Kidney epithelial cell (primary cell): ENCODE measurements at places on chromosomes 11 and 22. TPM values are rescaled to one million over a fixed set of nuclear protein-coding genes. Genes with fewer than 3 reads are reported as not detected.
A peak's percentile ranks its signal among the peaks of the same experiment; 100 is the strongest.

Gene HTATIP2
- total RNA-seq, result 38.1 and 51.5 TPM in 2 replicates

GRCh38 chr11:114110952-114111947 is 51.7 kb downstream of the ZBTB16 start:
- peak; percentile 12 for DNase-seq

- DNase-seq, result no peak
These were observed 96.2 kb upstream of the SYT13 start for GRCh38 chr11:45382133-45382878.

Gene RIMBP3C
- 0.29 and 0.48 TPM in 2 replicates for total RNA-seq

- DNase-seq, result no peak
These were observed 72.1 kb upstream of the CD82 start for GRCh38 chr11:44493383-44493782.

DNA sequence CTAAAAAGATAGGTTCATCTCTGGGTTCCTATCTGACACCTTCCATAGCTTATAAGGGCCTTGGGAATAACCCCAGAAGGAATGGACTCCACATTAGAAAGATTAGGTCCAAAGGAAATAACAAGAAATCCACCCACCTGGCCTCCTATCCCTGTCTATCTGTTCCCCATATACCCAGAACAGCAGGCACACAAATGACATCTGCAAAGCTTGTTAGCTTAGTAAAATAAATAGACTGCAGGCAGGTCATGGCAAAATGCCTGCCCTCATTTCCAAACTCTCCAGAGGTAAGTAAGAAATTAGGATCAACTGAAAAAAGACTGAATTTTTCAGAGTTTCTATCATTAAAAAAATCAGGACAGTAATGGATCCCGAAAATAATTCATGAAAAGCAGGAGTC is 489.5 kb downstream of the DLG2 start:
- DNase-seq, result no peak
